ENCODE measurements at places on chromosomes 7 and 10. TPM values are rescaled to one million over a fixed set of nuclear protein-coding genes. Genes with fewer than 3 reads are reported as not detected.

GRCh38 chr10:114975091-114975490 lies 37.1 kb downstream of the TRUB1 start:
- no peak for DNase-seq

DNA sequence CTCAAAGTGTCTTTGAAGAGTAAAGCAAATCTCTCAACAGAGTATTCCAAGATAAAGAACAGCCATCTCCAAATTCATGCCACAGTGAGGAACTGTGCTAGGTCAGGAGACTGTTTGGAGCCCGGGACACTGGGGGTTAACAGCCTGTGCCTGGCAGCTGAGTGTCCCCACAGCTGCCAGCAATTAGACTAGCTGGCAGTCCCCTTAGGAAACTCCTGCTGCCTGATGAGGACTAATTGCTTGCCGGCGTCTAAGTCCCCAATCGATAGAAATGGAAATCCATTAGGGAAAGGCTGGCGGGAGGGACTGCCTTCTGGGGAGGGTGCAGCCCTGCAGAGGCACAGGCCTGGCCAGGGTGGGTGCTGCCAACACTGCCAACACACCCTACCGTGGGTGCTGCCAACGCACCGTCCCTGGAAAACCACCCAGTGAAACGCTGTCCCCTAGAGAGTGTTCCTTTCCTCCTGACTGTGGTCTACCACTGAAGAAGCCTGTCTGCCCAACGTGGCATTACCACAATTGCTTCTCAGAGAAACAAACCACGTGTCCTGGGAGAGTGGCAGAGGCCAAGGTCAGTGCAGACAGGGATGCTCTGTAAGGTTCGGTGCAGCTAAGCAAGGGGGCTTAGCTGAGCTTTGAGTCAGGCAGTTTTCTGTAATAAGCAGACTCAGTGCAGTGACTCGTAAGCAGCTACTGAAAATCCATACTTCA lies 60.8 kb downstream of the XRCC2 start:
- DNase-seq: peak; percentile 40

DNA sequence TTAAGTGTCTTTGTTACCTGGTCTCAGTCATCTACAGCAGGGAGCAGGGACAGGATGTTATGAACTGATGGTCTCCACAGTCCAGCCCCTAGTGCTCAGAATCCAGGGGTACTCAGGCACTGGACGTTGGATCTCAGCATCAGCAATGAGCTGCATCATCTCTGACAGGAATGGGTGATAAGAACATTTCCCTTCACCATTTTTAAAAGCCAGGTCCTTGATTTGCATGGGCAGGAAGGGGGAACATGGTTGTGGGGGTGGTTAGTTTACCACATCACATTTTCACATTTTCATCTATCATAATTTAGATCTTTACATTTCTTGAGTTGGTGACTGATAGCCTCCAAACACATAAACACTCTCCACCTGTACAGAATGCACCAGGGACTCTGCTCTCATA lies 427.8 kb upstream of the NPVF start:
- DNase-seq: no peak

- DNase-seq: peak; percentile 54
These were observed 8.4 kb downstream of the DBNL start for GRCh38 chr7:44052771-44053365.

The PAOX gene
- 2.8 TPM for total RNA-seq
